ENCODE measurements at places on chromosomes 12 and 14.

GRCh38 chr14:77812028-77812427 is 12.1 kb downstream of the ADCK1 start:
- DNase-seq, result no peak

DNA sequence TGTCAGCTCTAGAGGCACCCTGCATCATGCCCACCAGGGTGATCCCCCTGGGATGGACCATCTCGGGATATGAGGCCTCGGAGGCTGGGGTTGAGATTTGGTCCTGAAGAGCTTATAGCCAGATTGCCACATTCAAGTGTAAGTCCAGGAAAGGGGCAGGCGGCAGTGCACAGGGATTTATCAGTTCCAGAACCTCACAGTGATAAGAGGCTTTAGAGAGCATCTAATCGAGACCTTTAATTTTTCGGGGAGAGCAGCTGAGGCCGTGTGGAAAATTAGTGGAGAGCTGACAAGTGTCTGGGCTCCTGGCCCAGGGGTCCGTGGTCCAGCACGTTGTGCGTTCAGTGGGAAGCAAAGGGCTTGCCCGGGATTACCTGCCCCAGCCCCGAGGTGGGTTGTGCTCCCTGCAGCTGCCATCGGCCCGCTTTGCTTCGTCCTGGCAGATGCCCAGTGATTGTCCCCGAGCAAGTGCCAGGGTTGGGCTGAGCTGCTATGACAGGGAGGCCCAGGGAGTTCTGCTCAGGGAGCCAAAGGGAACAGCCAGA is 52.1 kb downstream of the C14orf132 start:
- no peak for DNase-seq

GRCh38 chr12:51021694-51022093 is 4.5 kb downstream of the SLC11A2 start:
- DNase-seq, result no peak

DNA sequence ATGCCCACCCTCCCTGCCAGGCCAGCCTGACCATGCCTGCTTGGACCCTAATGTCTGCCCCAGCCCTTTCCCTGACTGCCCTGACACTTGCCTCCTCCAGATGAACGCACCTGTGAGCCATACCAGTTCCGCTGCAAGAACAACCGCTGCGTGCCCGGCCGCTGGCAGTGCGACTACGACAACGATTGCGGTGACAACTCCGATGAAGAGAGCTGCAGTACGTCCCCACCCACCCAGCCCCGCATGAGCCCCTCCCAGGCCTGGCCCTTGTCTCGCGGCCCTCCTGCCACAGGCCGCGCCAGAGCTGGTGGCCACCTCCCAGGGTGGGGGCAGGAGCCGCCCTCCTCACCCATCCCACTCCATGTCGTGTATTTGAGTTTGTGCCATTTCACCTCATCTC is 14.3 kb upstream of the NXPH4 start:
- DNase-seq, result no peak

GRCh38 chr12:131242741-131243496 is 289.2 kb downstream of the ADGRD1 start:
- DNase-seq, result peak; percentile 64

- peak; percentile 35 for DNase-seq
Measured at GRCh38 chr12:162467-163307, 51.3 kb downstream of the SLC6A12 start.

GRCh38 chr14:63952933-63953437 is 100.2 kb downstream of the SYNE2 start:
- DNase-seq, result no peak

DNA sequence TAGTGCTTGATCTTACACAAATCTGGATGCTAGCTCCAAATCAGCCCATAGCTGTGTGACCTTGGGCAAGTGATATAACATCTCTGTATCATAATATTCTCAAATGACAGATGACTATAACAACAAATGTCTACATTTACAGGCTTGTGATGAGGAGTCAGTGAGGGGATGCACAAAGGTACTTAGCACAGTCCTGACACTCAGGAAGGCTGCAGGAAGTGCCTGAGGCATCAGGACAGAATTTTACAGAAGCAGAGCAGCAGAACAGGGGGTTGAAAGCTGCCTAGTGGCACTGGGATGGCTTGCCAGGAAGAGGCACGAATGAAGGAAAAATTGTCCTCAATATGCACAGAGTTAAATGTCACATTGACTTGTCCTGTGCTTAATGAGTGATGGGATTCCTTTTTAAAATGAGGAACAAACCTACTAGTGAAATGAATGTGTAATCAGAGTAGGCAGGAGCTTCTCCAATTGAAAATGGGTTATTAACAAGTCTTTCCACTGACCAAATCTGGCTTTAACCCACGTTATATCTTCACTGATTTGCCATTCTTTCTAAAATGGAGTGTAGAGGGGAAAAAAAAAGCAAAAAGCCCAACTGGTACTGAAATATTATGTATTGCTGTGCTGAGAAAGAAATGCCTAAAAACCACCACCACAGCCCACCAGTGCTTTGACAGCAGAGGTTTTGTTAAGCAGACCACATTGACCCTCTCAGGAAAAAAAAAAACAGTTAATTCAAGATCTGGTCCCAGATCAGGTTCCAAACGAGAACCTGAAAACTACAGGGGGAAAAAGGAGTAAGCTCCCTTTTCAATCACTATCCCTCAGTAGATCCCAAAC is 11.6 kb downstream of the BTG1 start:
- DNase-seq, result no peak

DNA sequence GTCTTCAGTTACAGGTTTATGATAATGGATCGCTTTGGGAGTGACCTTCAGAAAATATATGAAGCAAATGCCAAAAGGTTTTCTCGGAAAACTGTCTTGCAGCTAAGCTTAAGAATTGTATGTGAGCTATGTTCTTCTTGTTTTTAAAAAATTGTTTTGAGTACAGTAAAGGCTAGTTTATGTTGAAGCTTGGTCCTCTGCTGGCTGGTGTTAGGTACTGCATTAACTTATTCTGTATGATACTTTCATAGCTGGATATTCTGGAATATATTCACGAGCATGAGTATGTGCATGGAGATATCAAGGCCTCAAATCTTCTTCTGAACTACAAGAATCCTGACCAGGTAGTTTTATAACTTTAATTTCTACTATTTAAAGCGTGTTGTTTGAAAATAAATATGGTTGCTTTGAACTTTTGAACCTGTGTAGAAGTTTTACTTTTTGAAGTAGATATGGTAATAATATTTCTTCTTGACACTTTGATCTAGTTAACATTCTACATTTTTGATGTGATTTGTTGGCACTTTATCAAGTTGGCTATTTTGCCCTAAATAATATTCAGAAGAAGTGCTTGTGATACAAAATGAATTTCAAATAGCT is 55.7 kb downstream of the VRK1 start:
- DNase-seq, result peak; percentile 63

DNA sequence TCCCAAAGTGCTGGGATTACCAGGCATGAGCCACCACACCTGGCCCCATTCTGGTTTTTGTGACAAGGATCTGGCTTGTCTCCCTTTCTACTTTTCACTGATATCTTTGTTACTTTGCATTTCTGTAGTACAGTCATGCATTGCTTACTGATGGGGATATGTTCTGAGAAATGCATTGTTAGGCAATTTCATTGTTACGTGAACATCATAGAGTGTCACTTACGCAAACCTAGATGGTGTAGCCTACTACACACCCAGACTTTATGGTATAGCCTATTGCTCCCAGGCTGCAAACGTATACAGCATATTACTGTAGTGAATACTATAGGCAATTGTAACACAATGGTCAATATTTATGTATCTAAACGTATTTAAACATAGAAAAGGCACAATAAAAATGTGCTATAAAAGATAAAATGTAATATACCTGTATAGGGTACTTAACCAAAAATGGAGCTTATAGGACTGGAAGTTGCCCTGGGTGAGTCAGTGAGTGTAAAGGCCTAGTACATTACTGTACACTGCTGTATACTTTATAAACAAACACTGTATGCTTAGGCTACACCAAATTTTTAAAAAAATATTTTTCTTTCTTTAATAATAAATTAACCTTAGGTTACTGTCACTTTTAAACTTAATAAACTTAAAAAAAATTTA is 16.0 kb downstream of the MRPL42 start:
- no peak for DNase-seq

- DNase-seq, result no peak
Measured at GRCh38 chr12:38201461-38202276, 114.9 kb upstream of the ALG10B start.

DNA sequence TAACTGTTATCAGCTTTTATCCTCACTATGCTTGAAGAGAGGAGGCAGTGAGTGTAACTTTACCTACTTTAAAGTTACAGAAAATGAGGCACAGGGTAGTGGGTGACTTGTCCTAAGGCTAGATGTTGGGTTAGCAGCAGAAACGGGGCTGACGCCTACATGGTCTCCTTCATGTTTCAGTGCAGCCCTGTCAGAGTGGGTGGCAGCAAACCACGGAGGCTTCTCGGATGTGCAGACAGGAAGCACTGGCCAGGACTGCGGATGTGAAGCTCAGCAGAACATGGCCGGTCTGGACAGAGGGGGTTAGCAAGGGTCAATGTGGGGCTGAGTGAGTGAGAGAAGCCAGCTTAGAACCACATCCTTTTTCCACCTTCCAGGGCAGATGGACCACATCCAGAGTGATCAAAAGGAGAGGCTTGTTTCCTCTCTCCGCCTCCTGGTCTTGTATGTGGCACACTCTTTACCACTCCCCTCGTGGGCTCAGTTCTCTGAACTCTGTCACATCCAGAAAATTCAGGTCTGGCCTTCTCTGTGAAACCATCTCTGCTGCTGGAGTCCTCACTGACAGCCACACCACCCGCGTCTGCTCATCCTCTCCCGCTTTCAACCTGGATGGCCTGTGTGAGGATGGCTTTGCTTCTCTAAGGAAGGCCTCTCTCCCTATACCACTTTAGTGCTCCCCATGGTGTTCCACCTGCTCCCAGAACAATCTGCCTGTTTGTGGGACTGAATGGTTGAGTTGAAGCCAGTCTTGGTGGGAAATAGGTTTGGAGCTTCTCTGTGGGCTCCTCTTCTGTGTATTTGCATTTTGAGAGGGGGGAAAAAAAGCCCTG is 14.1 kb downstream of the SUSD6 start:
- no peak for DNase-seq

GRCh38 chr12:130948136-130948535 is 5.6 kb upstream of the ADGRD1 start:
- DNase-seq, result peak; percentile 94

GRCh38 chr14:69042299-69042698 is 63.2 kb upstream of the ACTN1 start:
- no peak for DNase-seq

GRCh38 chr12:94427501-94428381 is 31.9 kb downstream of the CEP83 start:
- no peak for DNase-seq

DNA sequence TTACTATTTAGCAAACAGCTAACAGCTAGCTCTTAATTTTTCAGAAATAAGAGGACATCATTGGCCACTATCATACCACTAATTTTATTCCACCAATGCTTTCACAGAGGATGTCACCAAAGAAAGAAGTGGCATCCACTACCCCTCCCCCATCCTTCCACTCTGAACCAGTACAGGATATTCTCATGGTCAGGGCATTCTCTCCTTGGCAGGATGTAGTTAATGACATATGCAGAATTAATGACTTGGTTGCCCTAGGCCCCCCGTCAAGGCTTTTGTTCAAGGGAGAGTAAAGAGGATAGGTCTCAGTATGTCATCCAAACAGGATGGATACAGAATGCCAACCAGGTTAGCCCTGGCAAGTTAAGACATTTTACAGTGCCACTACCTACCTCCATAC is 18.9 kb upstream of the NUP107 start:
- peak; percentile 39 for DNase-seq

GRCh38 chr12:12294215-12295005 is 27.6 kb upstream of the LRP6 start:
- DNase-seq, result peak; percentile 32

GRCh38 chr12:120066341-120066740 is 50.2 kb downstream of the RAB35 start:
- DNase-seq, result no peak

DNA sequence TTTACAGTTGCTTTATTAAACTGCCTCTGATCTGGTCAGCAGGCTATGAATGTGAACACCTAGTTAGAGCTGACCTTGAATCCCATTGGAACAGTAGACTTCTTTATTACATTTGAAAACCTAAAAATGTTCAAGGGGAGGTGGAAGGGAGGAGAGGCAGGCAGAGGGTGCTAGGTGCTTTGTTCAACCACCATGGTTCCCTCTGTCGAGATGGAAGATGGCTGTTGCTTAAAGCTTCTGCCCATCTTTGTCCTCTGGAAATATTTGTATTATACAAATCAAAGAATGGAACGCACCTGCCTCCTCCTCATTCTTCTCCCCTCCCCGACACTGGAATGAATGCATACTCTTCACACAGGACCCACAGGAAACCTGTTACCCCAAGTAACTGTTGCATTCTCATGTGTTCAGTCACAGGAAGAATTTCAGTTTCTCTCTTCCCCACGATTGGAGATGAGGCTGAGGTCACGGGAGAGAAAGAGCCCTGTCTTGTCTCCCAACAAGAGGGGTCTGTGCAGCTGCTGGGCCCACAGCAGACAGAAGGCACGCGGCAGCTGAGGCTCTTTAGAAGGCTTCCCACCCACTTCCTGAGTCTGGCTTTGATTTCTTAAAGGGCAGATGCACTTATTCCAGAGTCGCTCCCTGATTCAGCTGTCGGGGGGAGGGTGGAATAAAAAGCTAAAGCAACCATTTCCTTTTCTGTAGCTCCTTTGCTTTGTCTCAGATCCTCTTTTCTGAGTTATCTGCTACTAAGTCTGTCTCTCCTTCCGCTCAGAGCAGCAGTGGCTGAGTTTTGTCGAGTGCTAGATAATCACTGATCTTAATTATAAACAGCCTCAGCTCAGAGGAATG is 217.9 kb upstream of the BTG1 start:
- peak; percentile 2 for DNase-seq

GRCh38 chr12:88918161-88918560 is 337.9 kb upstream of the KITLG start:
- no peak for DNase-seq

- DNase-seq, result no peak
Measured at GRCh38 chr14:69688299-69688649, 76.9 kb downstream of the SUSD6 start.

- DNase-seq, result no peak
Measured at GRCh38 chr12:83052890-83053541, 366.3 kb downstream of the TMTC2 start.

- DNase-seq, result no peak
Measured at GRCh38 chr12:131028587-131029338, 75.1 kb downstream of the ADGRD1 start.

DNA sequence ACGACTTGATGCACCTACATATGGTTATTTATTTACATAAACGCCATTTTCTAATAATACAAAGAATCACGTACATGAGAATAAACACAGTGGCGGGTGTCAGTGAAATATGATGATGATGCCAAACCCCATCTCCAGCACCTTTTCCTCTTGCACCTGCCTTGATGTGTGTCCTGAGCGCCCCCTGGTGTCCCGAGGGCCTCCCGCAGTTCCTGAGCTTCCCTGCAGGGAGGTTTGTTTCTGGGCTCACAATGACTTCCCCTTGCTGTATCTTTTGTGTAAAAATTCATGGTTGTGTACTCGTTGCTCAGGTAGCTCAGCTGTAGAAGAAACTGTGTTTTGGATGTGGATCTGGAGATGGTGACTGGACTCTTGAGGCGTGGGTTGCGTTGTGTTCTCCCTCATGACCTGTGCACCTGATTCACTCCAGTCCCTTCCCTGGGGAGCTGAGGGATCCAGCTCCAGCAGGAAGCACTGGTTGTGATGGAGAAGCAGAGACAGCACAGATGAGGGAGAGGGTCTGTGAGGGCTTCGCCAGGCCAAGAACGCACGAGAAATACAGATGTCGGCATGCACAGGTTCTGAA is 1037.8 kb downstream of the TMEM121 start:
- peak; percentile 21 for DNase-seq

All from GM23338 (cell line).